ENCODE measurements at places on chromosomes 1 and 21.

DNA sequence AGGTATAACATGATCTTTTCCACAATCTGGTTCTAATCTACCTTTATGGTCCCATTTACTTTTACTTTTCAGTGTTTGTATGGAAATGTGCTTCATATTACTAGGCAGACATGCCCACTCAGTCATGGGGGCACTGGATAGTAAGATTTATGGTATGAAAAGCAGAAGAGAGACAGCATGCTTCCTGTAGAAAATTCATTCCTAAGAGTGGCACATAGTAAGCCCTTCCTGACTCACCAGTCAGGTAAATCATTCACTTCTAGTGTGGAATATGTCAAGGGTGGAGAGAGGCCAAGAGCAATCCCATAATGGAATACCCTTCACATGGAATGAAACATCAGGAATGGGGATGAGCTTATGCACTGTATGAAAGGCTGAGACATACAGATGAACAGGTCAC lies 49.5 kb upstream of the BCL10 start:
- DNase-seq: no peak

DNA sequence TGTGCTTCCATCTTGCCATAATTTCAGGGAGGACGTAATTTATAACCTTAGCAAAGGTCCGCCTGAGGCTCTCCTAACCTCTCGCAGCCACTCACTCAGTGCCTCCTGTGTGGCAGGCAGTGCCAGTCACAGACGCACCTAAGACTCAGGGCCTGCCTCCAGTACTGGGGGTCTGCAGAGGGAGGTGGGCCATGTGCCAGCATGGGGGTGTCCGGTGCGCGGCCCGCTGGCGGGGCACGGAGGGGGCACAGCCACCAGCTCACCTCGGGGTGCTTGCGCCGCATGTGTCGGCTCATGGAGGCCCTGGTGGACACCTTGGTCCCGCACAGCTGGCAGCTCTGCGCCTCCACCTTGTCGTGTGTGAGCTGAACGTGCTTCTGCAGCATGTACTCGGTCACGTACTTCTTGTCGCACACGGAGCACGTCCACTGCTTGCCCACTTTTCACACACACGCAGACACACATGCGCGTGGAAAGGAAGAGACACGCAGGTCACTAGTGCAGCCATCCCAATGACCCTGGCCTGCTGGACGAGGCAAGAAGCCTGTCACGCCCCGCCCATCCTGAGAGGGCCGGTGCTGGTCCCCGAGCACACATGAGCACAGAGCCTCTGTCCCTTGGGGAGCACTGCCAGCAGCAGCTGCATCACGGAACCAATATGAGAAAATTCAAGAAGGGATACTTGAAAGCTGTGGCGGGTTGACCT lies 43.2 kb upstream of the RIPK4 start:
- no peak for DNase-seq

- DNase-seq: no peak
These were observed 14.0 kb upstream of the CFAP126 start for GRCh38 chr1:161381707-161382106.

- no peak for DNase-seq
These were observed 17.4 kb downstream of the AK4 start for GRCh38 chr1:65165269-65165993.

DNA sequence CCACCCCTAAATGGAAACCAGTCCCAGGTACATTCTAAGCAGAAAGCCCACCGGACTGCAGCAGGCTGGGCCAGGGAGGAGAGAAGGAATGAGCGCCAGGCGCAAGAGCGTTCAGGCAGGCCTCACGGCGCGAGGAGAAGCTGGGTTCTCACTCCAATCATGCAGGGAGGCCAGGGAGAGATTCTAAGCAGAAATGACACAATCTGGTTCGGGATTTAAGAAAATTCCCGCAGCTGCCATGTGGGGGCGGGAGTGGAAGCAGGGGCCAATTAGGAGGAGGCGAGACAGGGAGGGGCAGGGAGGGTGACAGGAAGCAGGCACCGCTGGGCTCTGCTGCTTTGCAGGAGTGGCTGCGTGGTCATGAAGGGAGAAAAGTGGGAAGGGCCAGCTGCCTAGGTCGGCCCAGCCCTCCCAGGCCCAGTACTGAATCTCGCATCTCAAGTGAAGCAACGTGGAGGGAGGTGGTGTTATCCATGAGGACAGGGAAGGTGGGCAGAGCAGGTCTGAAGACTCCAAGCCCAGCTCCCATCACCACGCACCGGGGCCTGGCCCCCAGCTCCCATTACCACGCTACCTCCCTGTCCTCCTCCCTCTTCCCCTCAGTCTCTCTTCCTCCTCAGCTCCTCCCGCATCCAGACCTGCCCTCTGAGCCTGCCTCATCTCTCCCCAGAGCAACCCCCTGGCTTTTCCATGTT lies 11.8 kb downstream of the NPHP4 start:
- DNase-seq: no peak

- DNase-seq: no peak
These were observed 402 bp downstream of the PLEKHG5 start for GRCh38 chr1:6491081-6491449.

DNA sequence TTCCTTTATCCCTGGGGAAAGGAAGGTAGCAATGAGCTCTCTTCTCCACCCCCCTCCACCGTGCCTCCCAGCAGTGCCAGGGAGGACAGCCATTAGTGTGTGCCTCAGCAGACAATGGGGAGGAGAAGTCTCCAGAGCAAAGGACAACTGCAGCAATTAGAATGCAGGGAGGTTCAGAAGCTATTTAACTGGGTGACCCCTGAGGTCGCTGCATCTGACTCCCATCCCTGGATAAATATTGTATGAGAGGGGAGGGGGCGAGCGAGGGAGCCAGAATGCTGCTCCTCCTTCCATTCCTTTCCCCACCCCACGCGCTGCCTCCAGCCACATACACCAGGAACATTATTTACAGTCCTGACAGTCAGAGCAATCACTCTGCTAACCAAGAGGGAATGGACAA lies 59.0 kb downstream of the ERI3 start:
- no peak for DNase-seq

DNA sequence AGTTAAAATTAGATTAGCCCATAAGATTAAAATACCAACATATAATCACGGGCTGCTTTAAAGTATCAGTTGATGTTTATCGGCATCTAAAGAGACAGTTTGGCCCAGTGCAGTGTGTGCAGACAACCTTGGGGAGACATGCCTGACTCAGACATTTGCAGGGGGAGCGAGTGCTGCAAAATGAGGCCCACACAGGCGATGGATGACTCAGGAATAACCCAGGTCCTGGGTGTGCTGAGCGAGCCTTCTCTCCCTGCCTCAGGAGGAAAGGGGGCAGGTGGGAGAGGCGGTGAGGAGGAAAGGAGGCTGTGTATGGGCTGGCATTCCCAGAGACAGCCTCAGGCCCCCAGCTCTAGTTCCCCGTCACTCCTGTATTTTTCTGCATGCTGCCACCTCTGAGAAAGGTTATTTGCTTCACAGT lies 9.0 kb downstream of the SLC9A1 start:
- no peak for DNase-seq

- no peak for DNase-seq
These were observed 19.9 kb downstream of the SAMSN1 start for GRCh38 chr21:14526199-14526598.

DNA sequence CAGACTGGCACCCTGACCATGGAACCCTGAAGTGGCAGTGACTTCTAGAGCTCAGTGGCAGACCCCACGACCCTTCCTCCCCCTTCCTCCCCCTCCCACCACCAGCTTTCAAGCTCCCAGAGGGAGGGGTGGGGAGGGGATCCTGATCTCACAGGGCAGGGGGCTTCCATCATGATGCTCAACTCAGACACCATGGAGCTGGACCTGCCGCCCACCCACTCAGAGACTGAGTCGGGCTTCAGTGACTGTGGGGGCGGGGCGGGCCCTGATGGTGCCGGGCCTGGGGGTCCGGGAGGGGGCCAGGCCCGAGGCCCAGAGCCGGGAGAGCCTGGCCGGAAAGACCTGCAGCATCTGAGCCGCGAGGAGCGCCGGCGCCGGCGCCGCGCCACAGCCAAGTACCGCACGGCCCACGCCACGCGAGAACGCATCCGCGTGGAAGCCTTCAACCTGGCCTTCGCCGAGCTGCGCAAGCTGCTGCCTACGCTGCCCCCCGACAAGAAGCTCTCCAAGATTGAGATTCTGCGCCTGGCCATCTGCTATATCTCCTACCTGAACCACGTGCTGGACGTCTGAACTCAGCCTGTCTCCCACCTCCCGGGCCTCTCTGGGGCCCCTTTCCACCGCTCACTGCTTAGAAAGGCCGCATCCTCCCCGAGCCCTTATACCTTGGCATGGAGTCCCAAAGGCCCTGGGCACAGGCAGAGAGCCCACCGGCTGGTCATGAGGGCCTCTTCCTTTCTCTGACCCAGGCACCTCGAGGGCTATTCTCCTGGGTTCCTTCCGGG lies 3.9 kb downstream of the NHLH1 start:
- DNase-seq: no peak

DNA sequence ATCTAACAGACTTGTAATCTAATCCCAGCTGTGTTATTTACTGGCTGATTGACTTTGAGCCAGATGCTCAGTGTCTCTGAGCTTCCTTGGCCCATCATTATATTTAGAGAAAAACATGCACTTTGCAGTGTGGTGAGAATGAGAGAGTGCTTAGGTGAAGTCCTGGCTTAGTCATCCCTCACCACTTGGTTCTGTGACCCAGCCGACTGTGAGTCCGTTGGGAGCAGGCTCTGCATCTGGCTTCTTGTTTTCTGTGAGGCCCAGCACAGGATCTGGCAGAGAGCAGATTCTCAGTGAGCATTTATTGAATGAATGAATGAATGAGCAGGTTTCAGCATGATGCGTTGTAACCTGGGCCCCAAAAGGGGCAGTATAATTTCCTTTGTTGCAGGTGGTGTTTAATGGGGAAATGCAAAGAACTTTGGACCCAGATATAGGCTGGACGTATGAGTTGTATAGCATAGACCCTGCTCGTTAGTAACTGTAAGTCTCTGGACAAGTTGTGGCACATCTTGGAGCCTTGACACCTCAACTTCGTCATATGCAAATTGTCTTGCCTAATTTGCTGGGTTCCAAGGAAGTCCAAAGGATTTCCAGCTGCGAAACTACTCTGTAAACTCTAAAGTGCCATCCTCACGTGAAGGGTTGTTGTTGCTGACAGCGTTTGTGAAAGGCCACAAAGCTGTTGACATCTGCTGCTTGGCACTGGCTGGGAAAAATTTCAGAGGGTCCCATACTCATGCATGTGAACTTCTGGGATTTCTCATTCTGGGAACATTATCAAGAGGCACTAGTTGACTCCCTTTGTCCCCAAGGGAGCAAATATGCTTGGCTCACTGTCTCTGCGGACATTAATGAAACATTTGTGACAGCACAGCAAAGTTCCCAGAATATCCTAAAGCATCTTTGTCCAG lies 138.8 kb upstream of the USP24 start:
- no peak for DNase-seq

DNA sequence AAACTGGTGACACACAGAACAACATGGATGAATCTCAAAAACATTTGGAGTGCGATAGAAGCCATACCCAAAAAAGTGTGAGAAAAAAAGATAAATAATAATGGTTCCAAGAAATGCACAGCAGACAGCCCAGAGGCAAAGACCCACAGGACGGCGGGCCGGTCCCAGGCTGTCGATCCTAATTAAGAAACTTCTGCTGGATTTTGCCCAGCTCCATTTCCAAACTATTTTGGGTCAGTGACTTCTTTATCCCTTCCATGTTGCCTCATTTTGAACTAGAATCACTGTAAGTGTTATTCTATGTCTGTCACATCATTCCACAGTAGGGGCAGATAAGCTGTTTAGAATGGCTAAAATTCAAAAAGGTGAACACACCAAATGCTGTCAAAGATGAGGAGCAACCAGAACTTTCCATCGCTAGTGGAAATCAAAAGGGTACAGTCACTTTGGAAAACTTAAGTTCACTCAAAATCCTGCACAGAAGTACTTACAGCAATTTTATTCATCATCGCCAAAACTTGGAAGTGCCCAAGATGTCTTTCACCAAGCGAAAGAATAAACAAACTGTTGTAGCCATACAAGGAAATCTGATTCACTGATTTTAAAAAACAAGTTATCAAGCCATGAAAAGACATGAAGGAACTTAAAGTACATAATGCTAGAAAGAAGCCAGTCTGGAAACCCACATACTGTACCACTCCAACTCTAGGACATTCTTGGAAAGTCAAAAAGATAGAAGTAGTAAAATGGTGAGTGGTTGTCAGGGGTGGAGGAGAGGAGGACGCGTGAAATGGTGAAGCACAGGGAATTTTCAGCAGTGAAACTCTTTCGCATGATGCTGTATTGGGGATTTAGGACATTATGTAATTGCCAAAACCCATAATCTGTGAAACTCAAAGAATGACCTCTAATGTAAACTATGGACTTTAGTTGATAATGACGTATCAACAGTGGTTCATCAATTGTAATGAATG lies 7.5 kb downstream of the NBPF1 start:
- DNase-seq: no peak

DNA sequence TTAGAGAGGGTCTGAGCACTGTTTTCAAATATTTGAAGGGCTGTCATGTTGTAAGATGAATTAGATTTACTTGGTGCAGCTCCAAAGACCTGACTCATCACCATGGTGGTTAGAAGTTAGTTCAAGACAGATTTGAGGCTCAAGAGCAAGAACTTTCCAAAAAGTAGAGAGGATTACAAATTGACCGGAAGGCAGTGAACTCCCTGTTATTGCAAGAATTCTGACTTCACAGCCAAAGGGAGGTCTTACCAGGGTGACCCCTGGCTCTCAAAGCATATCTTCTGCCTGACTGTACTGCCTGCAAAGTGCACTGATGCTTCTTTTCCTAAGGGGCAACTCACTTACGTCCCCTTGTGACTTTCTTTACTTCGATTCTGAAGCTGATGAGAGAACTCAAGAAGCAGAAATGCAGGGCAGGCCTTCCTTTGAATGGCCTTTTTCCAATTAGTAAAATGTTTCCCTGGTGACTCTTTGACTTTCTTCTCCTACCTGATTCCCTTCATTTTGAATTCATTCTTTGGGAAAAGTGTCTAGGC lies 86.4 kb downstream of the NAV1 start:
- DNase-seq: no peak

DNA sequence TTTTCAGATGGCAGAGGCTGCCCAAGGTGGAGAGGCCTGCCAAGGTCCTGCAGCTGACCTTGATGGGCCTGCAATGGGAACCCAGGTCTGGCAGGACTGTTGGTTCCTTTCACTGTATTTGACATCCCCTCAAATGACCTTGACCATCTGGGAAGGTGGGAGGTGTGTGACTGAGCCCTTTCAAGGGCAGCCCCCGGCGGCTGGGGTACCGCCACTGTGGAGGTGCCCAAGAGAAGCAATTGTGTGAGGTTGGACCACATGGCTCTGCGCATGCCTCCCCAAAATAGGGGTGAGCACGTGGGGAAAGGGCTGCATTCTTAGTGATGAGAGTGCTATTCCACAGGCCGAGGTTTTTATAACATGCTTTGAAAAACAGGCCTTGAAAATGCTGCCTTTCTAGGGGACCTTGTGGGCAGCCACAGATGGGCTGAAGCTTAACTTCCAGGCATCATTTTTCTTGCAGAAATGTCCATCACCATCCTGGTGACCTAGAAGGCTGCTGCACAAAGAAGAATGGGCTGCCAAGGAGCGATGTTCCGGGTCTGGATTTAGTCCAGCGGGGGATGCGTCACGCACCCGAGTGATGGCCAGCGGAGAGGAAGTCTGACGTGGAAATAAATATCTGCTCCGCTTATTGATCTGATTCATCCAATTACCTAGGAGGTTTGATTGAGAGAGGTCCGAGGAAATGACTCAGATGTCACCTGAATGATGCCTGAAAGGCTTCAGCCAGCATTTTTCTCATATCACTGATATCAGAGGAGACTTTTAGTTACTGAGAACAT lies 16.5 kb upstream of the UTS2 start:
- DNase-seq: no peak

GRCh38 chr1:208467151-208467780 lies 223.1 kb upstream of the PLXNA2 start:
- DNase-seq: no peak

GRCh38 chr1:59574085-59574484 lies 240.7 kb upstream of the HOOK1 start:
- DNase-seq: no peak

Measured in activated naive CD4-positive, alpha-beta T cell (primary cell).